ENCODE measurements at places on chromosomes 5 and 9.
A peak's percentile ranks its signal among the peaks of the same experiment; 100 is the strongest.

- no peaks in the 10 kb centered on the region for H3K4me1 ChIP-seq
- no peaks in the 10 kb centered on the region for H3K27me3 ChIP-seq
- H3K27ac ChIP-seq: peak overlapping the region; percentile 18
- H3K36me3 ChIP-seq: no peaks in the 10 kb centered on the region
- no peak overlapping the region for H3K4me3 ChIP-seq
- DNase-seq: no peak
These were observed 53.4 kb downstream of the PTCH1 start for GRCh38 chr9:95463148-95464060.

GRCh38 chr5:179820483-179821297 lies at the start of gene SQSTM1:
Gene SQSTM1, plus strand, starts transcription at chr5:179820905. Its CDS starts 32 bp downstream, at chr5:179820937.
- H3K27me3 ChIP-seq: no peaks in the 10 kb centered on the region
- H3K27ac ChIP-seq: peak within 1 kb of the TSS; percentile 98
- peaks cover 13% of the 10 kb centered on the region for H3K4me1 ChIP-seq
- no peaks in the 10 kb centered on the region for H3K36me3 ChIP-seq

GRCh38 chr9:6153425-6153824 lies 62.2 kb upstream of the IL33 start:
- DNase-seq: no peak
- H3K27me3 ChIP-seq: no peaks in the 10 kb centered on the region
- H3K27ac ChIP-seq: no peak overlapping the region
- H3K36me3 ChIP-seq: no peaks in the 10 kb centered on the region

DNA sequence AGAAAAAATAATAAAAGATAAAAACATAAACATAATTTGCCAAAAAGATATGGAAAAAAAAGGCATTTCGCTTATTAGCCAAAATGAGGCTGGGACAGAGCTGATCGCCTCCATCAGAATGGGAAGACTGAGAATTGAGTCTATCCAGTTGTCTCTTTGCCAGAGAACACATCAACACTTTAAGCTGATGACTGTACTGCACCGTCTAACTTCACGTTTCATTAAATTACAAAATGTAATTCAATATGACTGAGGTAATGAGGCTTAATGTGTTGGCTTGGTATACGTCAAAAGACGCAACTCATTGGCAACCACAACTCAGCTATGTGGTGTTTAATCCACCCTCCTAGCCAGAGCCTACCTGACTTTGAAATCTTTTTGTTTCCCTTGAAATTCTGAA lies 462.7 kb upstream of the CD180 start:
- no peak overlapping the region for H3K4me3 ChIP-seq
- H3K27me3 ChIP-seq: no peaks in the 10 kb centered on the region
- H3K4me1 ChIP-seq: no peaks in the 10 kb centered on the region
- H3K27ac ChIP-seq: no peak overlapping the region
- no peaks in the 10 kb centered on the region for H3K36me3 ChIP-seq
- no peak for DNase-seq

GRCh38 chr5:133321833-133322420 lies 270.1 kb downstream of the HSPA4 start:
- no peaks in the 10 kb centered on the region for H3K4me1 ChIP-seq
- no peak for DNase-seq
- H3K4me3 ChIP-seq: no peak overlapping the region
- H3K27ac ChIP-seq: no peak overlapping the region

All from uterus (tissue), 4 donors.